ENCODE measurements at places on chromosomes 13 and 19.

GRCh38 chr13:111484141-111484925 is 163.9 kb downstream of the TEX29 start:
- DNase-seq = no peak

GRCh38 chr13:66759919-66760318 is 470.2 kb downstream of the PCDH9 start:
- DNase-seq = no peak

GRCh38 chr13:50682002-50682401 is 161.5 kb downstream of the DLEU7 start:
- DNase-seq = no peak

GRCh38 chr13:93368718-93369117 is 142.1 kb downstream of the GPC6 start:
- no peak for DNase-seq

GRCh38 chr13:90307136-90307535 is 1040.4 kb upstream of the MIR17HG start:
- no peak for DNase-seq

DNA sequence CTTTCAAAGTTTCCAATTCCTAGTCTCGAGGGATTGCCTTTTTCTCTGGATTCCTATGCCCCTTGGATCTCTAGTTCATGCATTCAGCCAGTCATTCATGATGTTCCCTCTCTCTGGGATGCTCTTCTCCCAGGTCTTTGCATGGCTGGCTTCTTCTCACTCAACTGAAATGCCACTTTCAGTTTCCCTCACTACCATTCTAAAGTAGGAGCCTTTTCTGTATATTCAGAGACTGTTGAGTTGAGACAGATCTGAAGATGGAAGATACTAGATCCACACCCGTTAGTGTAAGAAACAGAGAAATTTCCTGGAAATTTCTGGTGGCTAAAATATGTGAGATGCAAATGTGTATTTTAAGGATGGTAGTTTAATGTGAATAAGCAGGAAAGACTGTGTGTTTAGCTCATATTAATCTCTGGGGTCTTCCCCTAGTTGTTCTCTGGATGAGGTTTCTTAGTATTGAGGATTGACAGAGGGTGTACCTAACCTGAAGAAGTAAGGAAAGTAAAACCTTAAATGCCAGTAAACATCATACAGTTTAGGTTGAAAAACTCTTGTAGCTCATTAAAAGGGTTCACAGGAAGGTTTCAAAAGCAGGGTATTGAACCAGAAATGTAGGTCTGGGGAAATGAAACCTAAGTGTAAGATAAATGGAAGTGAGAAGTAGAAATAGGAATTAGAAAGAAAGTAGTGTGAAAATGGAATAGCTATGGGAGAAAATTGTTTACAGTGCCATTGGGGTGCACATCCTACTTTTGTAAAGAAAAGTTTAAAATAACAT is 331.3 kb downstream of the NDFIP2 start:
- DNase-seq = no peak

DNA sequence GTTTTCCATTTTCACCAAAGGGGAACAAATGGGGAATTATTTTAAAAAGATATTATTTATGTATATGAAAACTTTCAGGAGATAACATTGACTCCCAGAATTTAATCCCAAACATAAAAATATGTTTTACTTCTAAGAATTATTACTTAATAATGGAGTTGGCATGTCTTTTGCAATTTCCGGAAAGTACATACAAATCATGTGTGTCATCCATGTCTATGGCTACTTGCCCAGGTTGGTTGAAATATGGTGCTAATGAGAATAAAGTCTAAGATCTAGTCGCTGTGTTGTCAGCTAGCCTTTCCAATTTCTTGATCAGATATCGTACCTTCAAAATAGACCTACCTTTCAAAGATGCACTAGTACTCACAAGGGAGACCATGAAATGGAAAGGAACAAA is 1003.2 kb upstream of the PCDH20 start:
- no peak for DNase-seq

DNA sequence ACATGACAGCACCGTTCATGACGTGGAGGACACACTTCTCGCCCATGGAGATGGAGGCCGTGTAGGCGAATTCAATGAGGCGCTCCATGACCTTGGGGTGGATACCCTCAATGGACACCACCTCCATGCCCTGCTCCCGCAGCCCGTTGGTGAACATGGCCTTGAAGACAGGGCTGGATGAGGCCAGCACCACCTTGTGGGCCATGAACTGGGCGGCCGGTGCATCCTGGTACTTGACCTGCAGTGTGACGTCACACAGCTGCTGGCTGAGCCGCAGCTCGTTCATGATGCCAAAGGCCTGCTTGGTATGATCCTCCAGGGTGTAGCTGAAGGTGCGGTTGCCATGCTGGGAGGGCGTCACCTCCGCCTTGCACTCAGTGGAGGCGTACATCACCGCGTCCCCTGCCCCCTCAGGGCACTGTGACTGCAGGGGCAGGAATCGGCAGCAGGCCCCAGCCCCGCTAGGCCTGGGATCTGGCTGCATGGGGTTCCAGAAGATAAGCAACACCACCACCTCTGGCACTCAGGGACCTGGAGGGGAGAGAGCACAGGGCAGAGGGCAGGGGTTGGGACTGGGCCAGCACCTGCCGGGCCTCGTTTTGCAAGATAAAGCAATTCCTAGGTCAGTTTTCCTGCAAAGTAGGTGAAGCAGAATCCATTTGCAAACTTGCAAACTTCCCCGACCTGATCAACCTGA is 3.5 kb downstream of the KEAP1 start:
- no peak for DNase-seq

- no peak for DNase-seq
Observed at GRCh38 chr19:51760697-51761356, at the start of gene FPR2. FPR2 (plus strand) TSS chr19:51761180; CDS start chr19:51768659, 7,479 bp downstream.

DNA sequence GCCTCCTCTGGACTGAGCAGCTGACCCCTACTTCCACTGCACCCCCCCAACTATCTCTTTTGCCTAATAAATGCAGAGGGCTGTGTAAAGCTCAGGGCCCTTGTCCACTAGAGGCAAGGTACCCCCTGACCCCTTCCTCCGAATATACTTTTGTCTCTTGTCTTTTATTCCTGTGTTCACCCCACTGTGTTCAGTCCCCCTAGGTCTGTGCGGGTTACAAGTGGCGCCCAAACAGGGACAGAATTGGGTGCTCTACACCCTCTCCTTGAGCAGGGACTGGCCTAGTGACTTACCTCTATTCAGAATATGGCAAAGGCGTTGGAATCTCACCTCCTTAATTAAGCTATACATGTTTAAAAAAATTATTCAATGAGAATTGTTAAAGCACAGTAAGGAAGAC is 15.0 kb downstream of the ZNF350 start:
- DNase-seq = no peak

- DNase-seq = no peak
Observed at GRCh38 chr19:2591537-2592291, 110.8 kb downstream of the GNG7 start.

DNA sequence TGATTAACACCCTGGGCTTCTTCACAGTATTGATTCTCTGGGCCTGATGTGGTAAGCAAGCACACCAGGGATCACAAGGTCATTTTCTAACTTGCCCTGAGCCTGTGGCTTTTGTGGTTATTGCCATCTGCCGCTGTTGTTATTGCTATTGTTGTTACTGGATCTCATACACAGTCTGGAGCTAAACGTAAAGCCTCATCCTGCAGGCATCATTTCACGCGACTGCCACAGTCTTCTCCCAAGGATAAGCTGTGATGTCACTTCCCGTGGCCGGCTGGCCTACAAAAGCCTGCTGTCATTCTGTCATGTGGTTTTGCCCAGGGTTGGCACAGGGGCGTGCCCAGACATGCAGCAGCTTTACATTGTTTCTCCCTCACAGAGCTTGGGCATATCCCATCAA is 154.0 kb upstream of the GPR12 start:
- DNase-seq = no peak

DNA sequence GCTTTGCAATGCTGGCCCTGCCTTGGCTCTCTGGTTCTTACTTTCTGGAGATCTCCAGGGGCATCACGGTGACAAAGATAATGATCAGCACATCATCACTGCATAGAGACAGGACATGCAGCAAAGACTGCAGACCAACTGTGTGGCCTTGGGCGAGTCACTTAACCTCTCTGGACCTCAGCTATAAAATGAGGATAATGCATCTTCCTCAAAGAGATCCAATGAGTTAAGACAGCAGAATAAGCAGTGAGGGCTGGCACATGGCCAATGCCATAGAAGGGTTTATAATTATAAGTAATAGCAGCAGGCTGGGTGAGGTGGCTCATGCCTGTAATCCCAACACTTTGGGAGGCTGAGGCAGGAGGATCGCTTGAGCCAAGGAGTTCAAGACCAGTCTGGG is 2.4 kb downstream of the MAG start:
- no peak for DNase-seq

DNA sequence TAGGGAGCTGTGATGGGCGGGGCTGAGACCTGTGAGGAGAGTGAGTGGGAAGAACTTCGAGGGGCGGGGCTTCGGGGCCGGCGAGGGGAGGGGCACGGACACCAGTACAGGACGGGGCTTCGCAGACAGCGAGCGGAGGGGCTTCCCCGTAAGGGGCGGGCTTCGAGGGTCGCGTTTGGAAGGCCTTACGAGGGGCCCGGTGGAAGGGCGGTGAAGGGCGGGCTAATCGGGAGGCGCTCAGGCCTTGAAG is 4.1 kb upstream of the EMP3 start:
- peak; percentile 96 for DNase-seq

DNA sequence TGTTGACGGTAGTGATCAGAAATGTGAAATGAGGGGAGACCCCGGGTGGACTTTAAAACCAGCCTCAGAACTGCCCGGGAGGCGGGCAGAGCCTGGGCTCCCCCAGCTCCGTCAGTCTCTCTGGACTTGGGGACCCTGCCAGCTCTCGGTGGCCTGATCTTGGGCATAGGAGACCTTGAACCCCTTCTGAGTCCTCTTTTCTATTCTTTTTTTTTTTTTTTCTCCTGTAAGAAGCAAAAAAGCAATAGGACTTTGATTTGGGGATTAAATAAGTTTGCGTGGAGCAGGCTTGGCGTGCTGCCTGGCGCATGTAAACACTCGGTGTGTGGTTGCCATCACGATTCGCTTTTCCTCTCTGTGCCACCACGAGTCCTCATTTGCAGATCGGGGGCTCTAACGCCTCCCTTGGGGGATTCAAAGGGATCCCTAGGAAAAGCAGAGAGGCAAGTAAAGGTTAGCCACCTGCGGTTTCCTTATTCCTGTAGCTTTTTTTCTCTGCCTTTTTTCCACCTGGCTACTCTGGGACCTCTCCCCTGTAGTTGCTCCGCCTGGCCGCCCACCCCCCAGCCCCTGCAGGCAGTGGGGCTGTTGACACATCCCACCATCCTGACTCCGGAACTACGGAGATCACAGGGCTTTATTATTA is 1.3 kb downstream of the SAFB start:
- DNase-seq = no peak

- DNase-seq = no peak
Observed at GRCh38 chr13:45207319-45207718, 6.5 kb upstream of the KCTD4 start.

- no peak for DNase-seq
Observed at GRCh38 chr13:42055500-42056085, 7.1 kb downstream of the DGKH start.

GRCh38 chr13:112771139-112771876 is 81.5 kb downstream of the ATP11A start:
- no peak for DNase-seq

DNA sequence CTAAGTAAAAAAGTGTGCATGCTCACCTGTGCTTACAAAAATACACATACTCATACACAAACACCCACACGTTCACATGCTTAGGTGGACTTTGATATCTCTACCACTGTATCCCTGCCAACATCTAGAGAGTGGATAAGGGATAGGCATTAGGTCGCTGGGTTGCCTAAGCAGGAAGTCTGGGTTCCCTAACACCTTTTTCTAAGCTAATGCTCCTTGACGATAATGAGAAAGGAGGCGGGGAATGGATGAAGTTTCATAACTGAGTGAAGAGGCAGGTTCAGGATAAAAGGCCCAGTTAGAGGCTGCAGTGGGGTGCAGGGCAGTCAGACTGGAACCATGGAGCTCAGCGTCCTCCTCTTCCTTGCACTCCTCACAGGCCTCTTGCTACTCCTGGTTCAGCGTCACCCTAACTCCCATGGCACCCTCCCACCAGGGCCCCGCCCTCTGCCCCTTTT is 41.9 kb upstream of the CYP2A7 start:
- no peak for DNase-seq

DNA sequence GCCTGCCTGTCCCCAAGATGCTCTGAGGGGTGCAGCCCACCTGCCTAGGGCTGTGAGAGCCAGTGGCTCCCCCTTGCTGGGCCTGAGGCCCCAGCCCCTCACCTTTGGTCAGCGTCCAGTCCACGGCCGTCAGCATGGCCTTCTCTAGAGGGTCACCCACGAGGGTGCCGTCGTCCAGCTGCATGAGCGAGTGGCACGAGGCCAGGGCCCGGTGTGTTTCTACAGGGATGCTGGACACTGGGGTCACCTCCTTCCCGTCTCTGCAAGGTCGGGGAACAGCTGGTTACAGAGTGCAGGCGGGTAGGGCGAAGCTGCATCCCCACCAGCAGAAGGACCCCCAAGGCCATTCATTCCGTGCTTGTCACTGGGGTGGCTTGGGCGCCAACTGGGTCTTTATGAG is 9.0 kb downstream of the ATP13A1 start:
- no peak for DNase-seq

GRCh38 chr19:2099054-2099501 is 2.4 kb downstream of the IZUMO4 start:
- no peak for DNase-seq

- no peak for DNase-seq
Observed at GRCh38 chr13:33186861-33187291, 98.7 kb downstream of the STARD13 start.

GRCh38 chr13:113208421-113209335 is at the start of gene PCID2:
PCID2 (minus strand) TSS chr13:113208669; CDS start chr13:113208634, 35 bp downstream.
- DNase-seq = peak; percentile 80

DNA sequence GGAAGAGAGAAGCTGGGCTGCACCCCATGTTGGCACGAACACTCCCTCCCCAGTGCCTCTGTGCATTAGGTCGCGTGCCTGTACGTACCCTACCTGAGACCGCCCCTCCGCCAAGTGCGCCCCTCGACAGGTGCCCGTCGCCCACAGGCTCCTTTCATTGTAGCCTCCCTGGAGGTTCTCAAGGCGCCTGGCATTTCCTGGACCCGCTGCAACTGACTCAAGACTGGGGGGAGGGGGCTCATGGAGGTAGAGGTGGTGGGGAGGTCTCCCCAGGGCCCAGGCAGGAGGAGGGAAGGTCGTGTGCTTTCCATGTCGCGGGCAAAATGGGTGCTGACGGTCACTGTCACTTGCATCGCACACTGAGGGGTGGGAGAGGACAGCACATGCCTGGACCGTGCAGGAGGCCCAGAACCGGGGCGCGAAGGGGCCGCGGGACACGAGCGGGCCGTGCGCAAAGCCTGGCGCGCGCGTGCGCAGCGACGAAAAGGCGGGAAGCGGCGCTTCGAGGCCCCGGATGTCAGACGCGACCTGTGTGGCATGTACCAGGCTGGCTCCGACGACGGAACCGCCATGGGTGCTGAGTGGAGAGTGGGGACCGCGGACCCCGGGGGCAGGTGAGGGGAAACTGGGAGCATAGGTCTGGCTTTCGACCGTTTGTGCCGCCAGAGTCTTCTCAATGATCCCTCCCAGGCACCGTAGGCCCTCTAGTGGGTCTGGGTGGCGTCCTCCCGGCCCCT is 16.5 kb downstream of the NFIX start:
- no peak for DNase-seq
